Epithelial cell of prostate (primary cell): ENCODE measurements at places on chromosomes 1 and 21.

GRCh38 chr1:1403653-1404052, 3.4 kb downstream of the MRPL20 start:
- no peak for DNase-seq

DNA sequence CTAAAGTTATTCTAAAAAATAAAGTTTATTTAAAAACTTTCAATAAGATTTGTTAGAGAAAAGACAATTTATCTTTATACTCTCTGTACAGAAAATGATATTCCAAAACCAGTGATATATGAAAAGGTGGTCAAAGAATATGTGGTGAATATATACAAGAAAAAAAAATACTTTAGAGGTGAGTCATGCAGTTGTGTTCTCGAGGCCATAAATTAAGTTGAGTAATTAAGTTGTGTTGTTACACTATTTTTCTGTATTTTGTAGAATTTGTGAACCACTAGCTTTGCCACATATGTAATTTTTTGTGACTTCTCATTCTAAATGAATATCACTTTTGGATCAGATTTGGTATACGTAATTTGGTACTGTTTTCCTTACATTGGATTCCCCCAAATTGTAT, 23.6 kb upstream of the DUSP10 start:
- DNase-seq = no peak

- no peak for DNase-seq
Measured at GRCh38 chr1:75520862-75521475, 89.9 kb downstream of the SLC44A5 start.

DNA sequence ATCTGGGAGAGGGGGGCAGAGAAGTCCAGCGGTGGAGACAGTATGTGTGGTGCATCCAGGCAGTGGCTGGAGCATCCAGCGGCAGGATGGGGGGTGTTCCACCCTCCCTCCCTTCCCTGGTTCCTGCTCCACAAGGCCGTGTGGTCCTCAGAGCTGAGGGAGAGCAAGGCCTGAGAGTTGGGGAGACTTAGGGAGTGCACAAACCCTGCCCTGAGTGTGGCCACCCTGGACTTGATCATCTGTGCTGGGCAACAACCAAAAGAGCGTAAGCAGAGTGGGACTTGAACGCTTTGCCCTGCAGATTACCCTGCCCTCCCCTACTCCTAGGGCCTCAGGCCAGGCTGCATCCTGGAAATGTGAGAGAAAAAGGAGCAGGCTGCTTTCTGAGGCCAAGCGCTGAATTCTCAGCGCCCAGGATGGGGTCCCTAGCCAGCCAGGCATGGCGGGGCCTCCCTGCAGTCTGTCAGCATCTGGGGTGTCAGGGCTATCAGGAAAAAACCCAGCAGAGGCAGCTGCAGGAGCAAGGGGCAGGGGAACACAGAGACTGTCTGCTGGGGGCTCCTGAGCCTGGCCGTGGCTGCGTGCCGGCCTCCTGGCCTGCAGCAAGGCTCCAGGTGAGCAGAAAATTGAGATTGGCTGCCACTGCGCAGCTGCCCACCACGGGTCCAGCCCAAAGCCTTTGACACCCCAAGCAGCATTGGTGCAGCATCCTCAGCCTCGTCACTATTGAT, 266.2 kb downstream of the NPHP4 start:
- DNase-seq = no peak
